Lung microvascular endothelial cell (primary cell): ENCODE measurements at places on chromosomes 2 and 18. TPM values are rescaled to one million over a fixed set of nuclear protein-coding genes. Genes with fewer than 3 reads are reported as not detected.

ST6GAL2 gene
- under 0.01 and 0.87 TPM in 2 replicates for total RNA-seq

HTR2B gene
- 2.0 and 3.0 TPM in 2 replicates for total RNA-seq

NEU2 gene
- total RNA-seq: not detected in 2 replicates

CD8B2 gene
- total RNA-seq: not detected in 2 replicates

FSIP2 gene
- total RNA-seq: under 0.01 TPM in 2 replicates
